ENCODE measurements at places on chromosomes 6 and 20.

- no peak for DNase-seq
Measured at GRCh38 chr20:22473293-22473692, 111.1 kb downstream of the FOXA2 start.

DNA sequence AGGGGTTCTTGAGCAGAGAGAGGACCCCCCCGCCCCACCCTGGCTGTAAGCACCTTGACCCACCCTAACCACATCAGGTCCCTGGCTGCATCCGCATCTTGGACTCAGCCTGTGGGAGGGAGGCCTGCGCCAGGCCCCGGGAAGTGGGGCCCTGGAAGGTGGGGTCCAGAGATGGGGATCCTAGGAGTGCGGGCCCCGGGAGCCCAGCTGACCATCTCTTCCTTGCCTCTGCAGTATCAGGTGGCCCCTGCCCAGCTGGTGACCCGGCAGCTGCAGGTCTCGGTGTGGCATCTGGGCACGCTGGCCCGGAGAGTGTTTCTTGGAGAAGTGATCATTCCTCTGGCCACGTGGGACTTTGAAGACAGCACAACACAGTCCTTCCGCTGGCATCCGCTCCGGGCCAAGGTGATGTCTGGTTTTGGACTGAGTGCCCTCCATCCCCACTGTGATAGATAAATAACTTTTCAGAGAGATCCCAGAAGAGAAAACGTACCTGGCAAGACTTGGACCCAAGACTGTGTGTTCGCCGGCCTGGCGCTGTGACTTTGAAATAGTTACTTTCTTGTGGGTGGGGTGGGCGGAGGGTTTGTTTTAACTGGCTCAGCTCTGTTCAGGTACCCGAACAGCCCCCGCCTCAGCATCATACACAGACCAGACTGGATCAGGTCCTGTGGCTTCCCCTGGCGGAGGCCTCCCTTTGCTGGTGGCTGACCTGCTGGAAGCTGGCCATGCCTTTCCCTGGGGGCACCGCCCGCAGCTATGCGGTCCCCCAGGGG, 62.0 kb downstream of the EZR start:
- DNase-seq, result no peak

GRCh38 chr6:19157486-19157885, 679.7 kb upstream of the ID4 start:
- DNase-seq, result no peak

GRCh38 chr6:158703837-158704822, 54.3 kb downstream of the SYTL3 start:
- peak; percentile 87 for DNase-seq

- no peak for DNase-seq
Measured at GRCh38 chr6:78489874-78490273, 377.5 kb upstream of the IRAK1BP1 start.
